Esophagus mucosa (tissue), 1 donor: ENCODE measurements at places on chromosomes 13 and 19. TPM values are rescaled to one million over a fixed set of nuclear protein-coding genes. Genes with fewer than 3 reads are reported as not detected.

DNA sequence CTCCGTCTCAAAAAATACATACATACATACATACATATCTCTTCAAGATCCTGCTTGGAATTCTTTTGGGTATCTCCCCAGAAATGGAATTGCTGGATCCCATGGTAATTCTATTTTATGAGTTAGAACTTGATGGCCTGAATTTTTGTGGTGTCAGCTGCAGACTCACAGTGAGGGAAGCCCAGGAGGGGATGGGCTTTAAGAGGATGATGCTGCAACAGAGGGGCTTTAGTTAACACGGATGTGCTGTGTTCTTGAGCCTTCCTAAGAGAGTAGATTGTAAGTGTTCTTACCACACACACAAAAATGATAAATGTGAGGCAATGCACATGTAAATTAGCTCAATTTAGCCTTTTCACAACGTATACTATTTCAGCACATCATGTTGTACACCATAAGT, 31.8 kb downstream of the CACNG6 start:
- no peak for ATAC-seq

Gene ATP4B
- total RNA-seq: not detected

Gene CD33
- 0.40 TPM for total RNA-seq

GRCh38 chr13:74202129-74202813, 68.1 kb upstream of the KLF12 start:
- no peak for ATAC-seq

DNA sequence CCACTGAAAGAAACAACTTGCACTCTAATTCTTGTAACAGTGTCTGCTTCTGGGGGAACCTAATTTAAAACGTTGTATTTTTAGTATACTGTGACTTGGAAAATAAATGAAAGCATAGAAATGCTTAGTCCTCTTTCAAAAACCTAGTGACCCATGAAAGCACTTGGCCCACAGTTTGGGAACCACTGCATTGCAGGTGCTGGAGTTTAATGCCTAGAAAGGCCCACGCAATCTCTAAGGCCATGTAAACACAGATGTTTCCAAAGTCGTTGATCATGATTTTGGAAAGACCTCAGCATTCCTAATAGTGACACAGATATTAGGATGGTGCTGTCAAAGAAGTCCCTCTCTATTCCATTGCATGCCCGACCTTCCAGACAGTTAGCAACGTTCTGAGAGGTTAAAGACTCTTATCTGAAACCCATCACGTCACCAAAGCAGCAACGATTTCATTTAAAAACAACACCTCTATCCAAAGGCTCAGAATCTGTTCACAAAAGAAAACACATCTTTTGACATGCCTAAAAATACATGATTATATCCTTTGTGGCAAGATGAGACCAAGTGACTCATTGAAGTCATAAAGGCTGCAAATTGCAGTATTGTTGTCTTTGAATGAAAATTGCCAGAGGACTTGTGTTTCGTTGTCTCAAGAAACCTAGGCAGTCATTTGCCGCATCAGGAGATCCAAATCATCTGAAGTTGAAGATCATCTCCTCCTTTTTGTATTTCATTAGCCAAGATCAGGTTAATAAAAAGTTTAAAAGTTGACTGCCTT, 328.0 kb upstream of the ZNF507 start:
- no peak for ATAC-seq
